ENCODE measurements at places on chromosomes 13 and 19. TPM values are rescaled to one million over a fixed set of nuclear protein-coding genes. Genes with fewer than 3 reads are reported as not detected.

DNA sequence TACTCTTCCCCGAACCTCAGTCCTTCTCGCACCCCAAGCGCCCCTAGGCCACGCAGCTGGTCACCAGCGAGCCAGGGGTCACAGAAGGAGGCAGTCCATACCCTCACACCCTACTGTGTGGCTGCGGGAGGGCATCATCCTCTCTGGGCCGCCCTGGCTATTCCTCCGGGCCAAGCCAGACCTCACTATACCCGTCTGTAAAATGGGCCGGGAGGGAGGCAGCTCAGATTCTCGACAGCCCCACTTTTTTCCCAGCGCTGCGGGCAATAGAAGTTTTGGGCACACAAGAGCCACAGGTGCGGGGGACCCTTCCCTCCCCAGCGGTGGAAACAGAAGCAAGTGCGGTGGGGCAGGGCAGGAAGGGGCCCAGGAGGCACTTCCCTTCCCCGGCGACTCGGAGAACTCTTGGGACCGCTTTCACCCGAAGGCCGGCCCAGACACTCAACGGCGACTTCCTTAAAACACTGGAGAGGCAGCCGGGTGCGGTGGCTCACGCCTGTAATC lies 5.6 kb upstream of the ARRDC2 start:
- no peak for DNase-seq

DNA sequence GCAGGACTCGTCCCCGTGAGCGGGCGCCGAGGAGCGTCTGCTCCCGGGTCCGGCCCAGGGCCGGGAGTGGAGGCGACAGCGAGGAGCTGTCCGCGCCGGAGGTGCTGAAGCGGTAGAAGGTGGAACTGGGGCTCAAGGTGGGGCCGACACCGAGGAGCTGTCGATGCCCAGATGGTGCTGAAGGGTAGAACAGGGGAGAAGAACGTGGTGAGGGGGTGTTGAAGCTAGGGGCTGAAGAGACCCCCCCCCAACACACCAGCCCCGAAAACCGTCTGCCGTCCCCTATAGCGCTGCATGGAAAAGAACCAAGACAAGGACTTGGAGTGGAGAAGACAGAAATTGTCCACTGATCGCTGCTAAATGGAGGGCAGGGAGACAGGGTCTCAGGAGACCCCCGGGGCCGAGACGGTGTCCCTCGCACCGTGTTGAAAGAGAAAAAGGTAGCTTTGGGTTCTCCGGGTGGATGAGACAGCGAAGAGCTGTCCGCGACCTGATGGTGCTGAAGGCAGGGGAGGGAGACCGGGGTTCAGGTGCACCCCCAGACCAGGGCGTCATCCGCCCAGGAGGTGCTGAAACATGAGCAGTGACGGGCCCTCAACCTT lies 7.1 kb upstream of the PDE4C start:
- DNase-seq = peak; percentile 39

DNA sequence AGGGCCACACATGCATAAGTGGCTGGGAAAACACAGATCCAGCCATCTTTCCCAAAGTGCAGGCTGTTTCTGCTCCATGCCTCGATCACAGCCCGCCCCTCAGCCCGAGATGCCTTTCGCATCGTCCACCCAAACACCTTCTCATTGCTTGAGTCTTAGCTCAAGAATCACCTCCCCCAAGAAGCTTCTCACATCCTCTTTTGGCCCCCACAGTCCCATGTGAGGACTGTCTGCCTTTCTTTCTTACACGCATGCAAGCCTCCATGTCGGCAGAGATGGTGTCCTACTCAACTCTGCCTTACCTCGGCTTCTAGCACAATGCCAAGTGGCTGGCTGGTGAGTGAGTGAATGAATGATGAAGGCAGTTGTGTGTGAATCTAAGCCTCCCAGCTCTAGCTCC lies 18.1 kb upstream of the GSX1 start:
- no peak for DNase-seq

GRCh38 chr13:110433014-110433413 lies 125.9 kb downstream of the COL4A2 start:
- peak; percentile 55 for DNase-seq

GRCh38 chr13:76029088-76029487 lies 393.0 kb downstream of the LMO7 start:
- no peak for DNase-seq

GRCh38 chr19:48953141-48953540 lies 1.5 kb upstream of the BAX start:
- no peak for DNase-seq

DNA sequence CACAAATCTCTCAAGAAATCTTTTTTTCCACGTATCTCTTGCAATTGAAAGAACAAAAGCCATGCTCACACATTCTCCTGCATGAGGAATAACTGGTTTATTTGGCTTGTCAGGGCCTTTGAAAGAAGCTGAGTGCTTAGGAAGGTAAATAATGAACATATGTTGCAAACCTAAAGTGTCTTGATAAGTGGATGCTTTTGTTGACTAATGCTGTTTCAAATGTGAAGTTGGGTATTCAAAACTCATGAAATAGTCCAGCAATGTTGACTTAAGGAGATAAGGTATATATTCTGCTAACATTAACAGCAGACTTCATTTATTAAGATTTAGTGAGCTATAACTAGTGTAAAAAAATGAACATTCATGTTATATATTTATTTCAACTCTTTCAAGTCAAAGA lies 1792.7 kb upstream of the MIR17HG start:
- DNase-seq = no peak

ZNF792 gene
- 17.3 TPM for total RNA-seq

FXYD7 gene
- total RNA-seq = 5.2 TPM

PEAK3 gene
- not detected for total RNA-seq

MYH14 gene
- total RNA-seq = 2.6 TPM

SH3GL1 gene
- 21.3 TPM for total RNA-seq

PRODH2 gene
- total RNA-seq = 0.09 TPM

MTRF1 gene
- total RNA-seq = 18.3 TPM

NBEA gene
- total RNA-seq = 168 TPM

Measured in cerebellum (tissue), 4 donors.